AG04449 (cell line): ENCODE measurements at places on chromosomes 5 and 9.
A peak's percentile ranks its signal among the peaks of the same experiment; 100 is the strongest.

DNA sequence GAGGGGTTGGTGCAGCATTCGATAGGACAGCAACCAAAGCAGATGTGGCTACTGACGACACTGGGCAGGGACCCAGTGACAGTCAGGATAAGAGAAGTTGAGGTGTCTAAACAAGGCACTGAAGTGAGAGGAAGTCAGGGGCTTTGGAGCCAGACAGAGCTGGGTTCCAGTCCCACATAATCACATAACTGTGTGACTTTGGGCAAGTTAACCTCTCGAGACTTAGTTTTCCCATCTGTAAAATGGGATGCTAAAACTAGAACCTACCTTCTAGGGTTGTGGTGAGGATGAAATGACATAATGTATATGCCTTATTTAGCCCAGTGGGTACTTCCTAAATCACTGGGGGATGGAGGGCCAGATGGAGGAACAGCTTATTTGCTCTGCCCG lies 3.1 kb downstream of the ANGPTL2 start:
- DNase-seq, result no peak

DNA sequence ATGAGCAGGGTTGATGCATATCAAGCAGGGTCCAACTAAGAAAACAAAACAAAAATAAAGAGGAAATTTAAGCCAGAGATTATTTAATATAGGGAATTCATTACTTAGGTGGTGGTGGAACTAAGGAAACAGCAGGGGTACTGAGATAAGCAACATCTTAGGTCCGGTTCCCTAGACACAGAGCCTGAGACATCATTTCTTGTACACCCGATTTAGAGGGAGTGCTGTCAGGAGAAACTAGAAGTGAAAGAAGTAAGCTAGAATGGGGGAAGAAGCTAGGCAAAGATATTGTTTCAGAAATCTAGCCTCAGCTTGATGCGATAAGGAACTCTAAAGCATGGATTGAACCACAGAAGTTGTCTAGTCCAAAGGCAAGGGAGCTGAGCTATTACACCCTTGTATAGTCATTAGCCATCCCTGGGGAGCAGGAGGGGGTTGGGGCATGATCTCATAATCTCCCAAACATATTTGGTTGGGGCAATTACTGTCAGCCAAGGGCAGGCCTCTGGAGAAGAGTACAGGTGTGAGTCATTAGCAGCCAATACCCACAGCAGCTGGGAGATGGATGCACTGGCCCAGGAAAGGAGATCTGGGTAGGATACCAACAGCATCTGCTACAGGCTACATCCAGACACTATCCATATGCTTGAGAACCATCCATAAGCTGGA lies 194.5 kb downstream of the ARL15 start:
- no peak for DNase-seq

DNA sequence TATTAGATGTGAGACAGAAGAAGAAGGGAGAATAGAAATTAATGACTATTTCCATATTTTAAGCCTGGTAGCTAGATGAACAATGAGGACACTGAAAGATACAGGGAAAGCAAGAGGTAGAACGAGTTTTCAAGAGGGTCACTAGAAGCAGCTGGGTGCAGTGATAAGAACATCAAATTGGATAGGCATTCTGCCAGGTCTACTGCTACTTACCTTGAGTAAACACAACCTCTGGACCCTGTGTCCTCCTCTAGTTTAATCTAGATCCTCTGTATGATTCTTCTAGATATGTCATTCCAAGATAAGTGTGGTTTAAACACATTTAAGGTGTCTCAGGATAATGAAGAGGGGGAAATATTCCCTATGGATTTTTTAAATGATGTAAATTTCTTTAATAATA lies 31.2 kb downstream of the OTP start:
- no peak for DNase-seq

- no peak for DNase-seq
These were observed 96.0 kb upstream of the SLC12A2 start for GRCh38 chr5:127987354-127988145.

- DNase-seq, result no peak
These were observed 409.6 kb downstream of the NFIB start for GRCh38 chr9:13904311-13904710.

GRCh38 chr9:129234491-129234890 lies 56.4 kb upstream of the IER5L start:
- DNase-seq, result no peak

GRCh38 chr9:97529363-97530076 lies 28.1 kb downstream of the TMOD1 start:
- DNase-seq, result no peak

DNA sequence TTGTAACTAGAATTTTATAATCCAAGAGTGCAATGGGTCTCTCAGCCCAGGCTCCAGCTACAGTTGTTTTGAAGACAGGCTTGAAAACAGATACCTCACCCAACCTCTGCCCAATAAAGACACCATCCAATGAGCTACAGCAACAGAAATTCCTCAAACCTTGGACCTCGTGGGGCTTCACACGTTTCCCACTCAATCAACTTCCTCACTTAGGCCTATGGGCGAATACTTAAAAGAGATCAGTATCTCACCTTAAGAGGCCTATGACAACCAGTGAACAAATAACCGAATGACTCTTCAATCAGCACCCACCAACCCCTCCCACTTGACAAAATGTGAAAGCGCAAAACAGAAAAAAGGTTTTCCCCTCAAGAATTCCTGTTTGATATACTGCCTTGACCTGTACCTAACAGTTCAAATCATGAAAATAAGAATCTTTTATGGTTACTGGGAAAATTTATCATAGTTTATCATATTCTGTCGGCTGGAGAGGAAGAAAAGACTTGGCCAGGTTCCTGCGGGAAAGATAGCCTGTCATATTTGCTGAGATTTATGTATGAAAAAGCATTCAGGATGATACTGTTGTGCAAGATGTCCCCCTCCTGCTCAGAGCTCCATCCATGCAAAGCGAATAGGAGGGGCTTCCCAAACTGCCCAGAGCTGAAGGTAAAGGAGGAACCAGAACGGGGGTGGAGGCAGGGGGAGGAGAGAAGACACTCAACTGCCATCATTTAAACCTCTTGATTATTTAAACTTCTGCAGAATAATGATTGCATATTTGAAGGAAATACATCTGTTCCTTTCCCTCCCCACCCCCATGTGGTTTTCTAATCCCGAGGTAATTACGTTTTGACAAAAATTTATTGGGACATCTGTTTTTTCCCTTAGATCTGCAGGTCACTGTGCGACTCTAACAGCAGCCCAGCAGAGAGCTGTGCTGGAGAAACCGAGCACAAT lies 256.3 kb downstream of the NFIB start:
- no peak for DNase-seq

GRCh38 chr5:127447827-127448226 lies 69.6 kb upstream of the PRRC1 start:
- peak; percentile 42 for DNase-seq

GRCh38 chr9:135280666-135281065 lies 193.2 kb downstream of the OLFM1 start:
- DNase-seq, result no peak

GRCh38 chr9:4997196-4997595 lies 12.1 kb downstream of the JAK2 start:
- no peak for DNase-seq

DNA sequence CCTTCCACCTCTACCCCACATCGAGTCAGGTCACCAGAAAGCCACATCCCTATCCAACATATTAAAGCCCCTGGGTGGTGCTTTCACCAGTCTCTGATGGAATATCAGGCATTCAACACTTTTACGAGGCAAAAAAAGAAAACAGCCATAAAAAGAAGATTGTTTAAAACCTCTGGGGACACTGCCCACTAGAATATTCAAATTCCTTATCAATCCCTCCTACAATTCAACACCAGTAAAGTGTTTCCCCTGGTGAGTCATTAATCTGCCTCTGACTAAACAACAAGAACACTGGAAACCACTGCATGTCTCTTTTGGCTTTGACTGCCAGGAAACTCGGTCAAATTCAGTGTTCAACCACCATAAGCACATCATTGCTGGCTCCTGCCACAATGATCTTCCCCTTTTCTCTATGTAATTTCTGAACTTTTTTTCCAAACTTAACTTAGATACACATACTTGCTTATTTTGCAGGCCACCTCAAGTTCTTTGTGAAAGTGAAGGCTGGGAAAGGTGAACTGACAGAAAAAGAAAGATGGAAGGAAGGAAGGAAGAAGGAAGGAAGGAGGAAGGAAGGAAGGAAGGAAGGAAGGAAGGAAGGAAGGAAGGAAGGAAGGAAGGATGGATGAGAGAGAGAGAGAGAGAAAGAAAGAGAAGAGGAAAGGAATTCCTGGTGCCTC lies 105.3 kb downstream of the PAX5 start:
- DNase-seq, result no peak

- DNase-seq, result no peak
These were observed 18.0 kb downstream of the RPS14 start for GRCh38 chr5:150431574-150431973.

GRCh38 chr5:10111571-10111970 lies 138.1 kb downstream of the ATPSCKMT start:
- DNase-seq, result no peak

DNA sequence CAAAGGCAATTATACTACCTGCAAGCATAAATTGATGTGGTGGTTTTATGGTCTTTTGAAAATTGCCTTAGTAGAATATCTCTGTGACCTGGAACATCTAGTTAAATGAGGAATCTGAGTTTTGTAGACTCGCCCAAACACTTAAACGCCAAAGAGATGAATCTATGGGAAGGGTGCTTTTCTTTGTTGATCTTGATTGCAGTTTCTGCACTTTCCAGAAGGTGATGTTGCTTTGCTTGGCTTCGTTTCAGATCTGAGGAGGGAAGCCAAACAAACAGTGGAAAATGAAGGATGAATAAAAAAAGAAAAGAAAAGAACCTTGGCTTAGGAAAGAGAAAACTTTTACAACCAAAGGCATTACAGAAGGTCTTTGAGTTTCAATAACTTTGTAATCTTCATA lies 1021.2 kb downstream of the NR2F1-AS1 start:
- peak; percentile 54 for DNase-seq

GRCh38 chr5:106127985-106128384 lies 1542.8 kb downstream of the EFNA5 start:
- DNase-seq, result no peak
